ENCODE measurements at places on chromosomes 2 and 18.
A peak's percentile ranks its signal among the peaks of the same experiment; 100 is the strongest.

GRCh38 chr2:119782308-119783027 is 22.7 kb downstream of the PTPN4 start:
- no peak for DNase-seq

- no peak for DNase-seq
These were observed 419.9 kb upstream of the HS6ST1 start for GRCh38 chr2:128738446-128739110.

- no peak for DNase-seq
These were observed 2.2 kb downstream of the B3GNT2 start for GRCh38 chr2:62197925-62198633.

DNA sequence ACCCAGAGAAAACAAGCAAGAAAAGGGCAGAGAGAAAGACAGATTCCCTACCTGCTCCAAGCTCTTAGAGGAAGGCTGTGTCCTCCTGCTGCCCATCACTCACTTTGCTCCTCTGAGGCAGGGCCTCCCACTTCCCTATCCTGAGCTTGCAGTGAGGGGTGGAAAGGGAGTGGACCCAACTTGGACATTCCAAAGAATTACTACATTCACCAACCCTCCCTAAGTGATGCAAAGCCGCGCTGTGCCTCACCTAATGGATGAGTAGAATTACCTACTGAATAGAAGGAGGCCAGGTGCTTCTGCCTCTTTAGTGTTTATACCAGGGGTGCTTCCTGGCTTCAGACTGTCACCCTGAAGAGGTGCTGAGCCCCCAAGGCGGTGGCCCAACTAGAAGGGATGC is 5.6 kb upstream of the OSR1 start:
- DNase-seq = no peak

DNA sequence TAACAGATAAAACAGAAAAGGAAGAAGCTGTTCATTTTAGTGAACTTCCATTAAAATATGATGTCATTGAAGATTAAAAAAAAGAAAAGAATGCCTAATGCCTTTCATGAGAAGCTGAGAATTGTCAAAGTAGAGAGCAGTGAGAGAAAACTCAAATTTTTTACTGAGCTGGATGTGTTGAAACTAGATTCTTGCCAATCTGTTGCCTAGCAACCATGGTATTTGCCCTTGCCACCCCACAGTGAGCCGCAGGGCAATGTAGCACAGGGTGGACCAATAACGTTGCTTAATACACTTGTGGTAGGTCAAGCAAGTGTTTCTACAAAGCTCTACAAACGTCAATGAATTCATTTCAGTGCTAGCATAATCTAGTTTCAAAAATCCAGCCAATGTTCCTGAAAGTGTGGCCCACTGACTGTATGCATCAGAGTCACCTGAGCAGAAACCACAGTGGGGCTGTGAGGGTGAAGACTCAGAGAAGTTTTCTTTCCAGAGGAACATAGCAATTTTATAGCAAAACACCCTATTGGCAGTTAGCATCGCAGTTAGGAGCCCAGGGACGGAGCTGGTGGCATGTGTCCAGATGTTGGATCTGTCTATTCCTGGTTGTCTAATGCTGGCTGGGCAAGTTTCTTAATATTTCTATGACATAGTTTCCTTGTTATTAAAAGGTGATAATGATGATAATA is 132.2 kb downstream of the DOCK10 start:
- DNase-seq = no peak

GRCh38 chr18:42614619-42615293 is 500.7 kb downstream of the RIT2 start:
- no peak for DNase-seq

GRCh38 chr18:79117385-79117784 is 48.2 kb downstream of the ATP9B start:
- no peak for DNase-seq

- DNase-seq = no peak
These were observed 9.7 kb downstream of the TRAPPC12 start for GRCh38 chr2:3389193-3389592.

- no peak for DNase-seq
These were observed 383.7 kb downstream of the ZNF521 start for GRCh38 chr18:24968238-24968775.

DNA sequence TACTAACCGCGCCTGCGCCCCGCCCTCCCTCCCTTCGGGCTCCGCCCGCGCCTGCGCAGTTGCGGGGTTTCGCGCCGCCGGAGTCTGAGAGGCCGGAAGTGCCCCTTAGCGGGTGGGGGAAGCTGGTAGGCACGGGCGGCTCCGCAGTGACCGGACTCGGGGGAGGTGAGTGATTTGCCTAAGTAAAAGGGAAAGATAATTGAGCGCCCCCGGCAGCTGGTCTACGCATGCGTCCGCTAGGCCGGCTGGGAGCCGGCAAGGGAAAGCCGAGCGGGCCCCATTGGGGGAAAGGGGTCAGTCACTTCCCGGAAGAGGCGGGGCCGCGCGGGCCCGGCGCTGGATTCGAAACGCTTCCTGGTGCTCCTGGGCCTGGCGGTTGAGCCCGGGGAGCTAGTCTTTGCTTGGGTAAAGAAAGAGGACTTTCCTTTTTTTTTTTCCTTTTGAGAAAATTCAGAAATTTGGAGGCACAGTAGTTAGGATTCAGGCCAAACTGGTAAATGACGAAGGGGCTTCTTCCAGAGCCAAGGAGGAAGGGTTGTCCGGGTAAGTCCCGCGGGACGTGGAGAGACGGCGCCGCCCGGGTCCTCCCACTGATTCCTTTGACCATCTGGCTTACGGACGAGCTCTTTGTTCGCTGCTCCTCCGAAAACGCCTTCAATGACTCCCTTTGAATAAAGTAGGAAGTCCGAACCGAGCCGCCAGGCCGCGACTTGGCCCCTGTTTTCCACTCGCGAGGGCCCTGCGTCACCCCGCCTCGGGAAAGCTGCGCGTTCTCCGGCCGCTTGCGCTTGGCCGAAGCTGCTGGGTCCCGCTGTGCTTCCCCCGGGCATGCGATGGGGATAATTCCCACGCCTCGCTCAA is at the start of the genes GEN1 and SMC6:
TSS of gene GEN1 (plus strand) at position 336 of the 861 bp plus-strand sequence. CDS start 5,806 bp downstream, outside the sequence.
TSS of gene SMC6 (minus strand) at position 8 of the 861 bp plus-strand sequence. CDS start 7,864 bp downstream, outside the sequence.
- peak; percentile 88 for DNase-seq

GRCh38 chr2:10546975-10547391 is 98.9 kb upstream of the ODC1 start:
- no peak for DNase-seq

DNA sequence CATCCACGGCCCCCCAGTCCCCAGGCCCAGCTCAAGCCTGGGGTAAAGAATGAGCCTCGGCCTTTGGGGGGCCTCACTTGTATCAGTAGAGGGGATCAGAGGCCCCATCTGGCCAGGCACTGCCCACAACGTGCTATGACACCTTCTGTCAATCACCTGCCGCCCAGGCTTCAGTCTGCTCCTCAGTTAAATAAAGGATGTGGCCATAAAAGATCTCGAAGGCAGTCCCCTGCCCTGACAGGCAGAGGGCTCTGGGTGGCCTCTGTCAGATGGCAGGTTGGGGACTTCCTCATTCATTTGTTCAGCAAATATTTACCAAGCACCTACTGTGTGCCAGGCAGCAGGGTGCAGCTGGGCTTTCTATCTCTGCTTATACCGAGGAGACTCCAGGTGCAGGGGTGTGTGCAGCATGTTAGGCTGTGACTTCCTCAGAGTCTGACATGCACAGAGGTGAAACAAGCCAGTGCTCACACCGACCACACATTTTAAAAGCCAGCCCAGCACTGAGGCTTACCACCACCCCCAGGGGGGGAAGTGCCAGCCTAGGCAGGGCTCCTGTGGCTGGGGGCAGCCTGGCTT is 166.4 kb downstream of the GALNT1 start:
- DNase-seq = no peak

DNA sequence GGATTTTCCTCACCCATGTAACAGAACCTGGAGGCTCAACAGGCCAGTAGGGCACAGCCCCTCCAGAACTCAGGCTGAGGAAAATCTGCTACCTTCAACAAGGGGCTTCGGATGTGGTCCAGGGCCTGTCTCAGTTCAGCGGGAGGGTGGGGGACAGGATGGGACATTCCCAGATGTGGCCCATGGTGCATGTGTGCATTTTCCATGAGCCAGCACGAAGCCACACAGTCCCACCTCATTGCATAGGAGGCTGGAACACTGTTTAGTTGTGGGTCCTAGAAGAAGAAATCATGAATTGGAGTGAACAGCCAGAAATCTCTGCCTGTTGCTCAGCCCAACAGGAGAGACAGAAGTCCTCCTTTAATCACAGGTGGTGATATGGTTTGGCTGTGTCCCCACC is 469.6 kb upstream of the MYT1L start:
- DNase-seq = no peak

DNA sequence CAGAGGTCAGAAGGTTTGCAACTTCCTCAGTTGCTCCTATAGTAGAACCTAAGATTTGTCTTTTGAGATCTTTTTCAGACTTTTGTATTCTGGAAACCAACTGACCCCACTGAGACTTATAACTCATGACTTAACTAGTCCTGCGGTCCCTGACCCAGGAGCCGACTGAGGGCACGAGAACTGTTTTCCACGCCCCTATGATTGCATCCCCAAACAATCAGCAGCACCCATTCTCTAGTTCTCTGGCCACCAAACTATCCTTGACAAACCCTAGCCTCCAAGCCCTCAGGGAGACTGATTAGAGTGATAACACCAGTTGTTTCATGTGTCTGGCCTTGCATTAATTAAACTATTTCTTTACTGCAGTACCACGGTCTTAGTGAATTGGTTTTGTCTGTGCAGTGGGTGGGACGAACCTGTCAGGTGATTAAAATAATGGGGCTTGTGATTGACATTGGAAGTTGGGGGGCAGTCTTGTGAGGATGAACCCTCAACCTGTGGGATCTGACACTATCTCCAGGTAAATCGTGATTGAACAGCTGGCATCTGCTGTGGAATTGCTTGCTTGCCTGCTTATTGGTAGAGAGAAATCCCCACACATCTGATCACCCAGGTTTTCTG is 95.7 kb downstream of the B3GNT2 start:
- no peak for DNase-seq

DNA sequence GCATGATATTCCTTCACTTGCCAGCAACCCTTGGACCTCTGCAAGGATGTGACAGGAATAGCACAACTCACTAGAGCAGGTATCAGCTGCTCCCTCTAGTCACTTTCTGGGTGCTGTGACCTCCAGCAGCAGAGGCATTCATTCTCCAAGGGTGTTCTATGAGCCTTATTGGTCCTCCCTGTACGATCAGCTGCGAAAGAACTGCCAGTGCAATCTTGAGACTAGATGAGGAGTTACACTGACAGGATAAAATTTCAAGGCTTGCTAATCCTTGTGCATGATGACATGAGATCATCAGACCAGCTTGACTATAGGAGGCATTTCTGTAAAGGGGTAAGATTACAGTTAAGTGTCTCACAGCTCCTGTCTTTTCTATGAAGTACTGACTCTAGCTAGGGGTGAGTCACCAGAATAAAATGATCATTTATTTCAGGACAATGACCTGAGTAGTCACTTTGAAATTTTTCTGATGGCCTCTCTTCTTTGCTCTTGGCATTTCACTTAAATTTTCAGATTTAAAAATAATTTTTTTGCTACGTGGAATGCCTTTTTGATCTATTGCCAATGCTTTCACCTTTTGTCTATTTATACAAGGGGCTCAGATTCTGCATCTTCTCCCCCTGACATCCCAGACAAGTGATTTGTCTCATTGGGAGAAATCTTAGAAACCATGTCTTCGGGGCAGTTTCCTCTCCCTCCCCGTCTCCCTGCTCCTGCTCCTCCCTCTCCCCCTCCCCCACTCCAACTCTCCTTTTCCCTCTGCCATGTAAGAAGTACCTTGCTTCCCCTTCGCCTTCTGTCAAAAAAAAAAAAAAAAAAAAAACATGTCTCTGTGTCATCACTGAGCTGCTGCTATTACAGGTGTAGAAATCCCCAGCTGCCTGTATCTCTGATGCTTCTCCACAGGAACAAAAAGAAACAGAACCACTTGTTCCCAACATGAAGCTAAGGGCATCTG is 49.2 kb upstream of the FRZB start:
- no peak for DNase-seq

DNA sequence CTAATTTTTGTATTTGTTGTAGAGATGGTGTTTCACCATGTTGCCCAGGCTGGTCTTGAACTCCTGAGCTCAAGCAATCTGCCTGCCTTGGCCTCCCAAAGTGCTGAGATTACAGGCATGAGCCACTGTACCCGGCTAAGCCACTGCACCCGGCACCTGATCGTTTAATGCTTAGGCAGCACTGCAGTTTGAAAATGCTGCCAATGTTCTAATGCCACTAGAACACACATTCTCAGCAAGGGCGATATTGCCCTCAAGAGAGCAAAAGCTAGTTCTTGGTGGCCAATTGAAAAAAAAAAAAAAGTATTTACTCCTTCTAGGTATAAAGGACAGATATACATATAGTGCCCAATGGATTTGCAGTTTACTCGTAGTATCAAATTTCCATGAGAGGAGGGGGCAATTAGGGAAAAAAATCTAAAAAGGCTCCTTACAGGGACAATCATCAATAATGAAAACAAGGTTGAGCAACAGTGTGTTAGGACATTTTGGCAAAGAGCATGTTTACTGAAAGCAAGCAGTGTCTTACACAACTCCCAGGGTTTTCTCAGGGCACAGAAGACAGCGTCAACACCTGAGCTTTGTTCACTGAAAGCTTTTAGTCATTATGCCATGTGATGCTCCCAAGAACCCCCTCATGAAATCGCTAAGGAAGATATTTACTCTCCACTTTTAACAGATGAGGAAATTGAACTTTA is 199.9 kb upstream of the PKDCC start:
- no peak for DNase-seq

- DNase-seq = no peak
These were observed 230.9 kb downstream of the LTBP1 start for GRCh38 chr2:33177627-33178026.

- DNase-seq = no peak
These were observed 468.9 kb upstream of the HS6ST1 start for GRCh38 chr2:128787616-128788015.

- DNase-seq = no peak
These were observed 159.4 kb downstream of the TTC27 start for GRCh38 chr2:32787207-32787606.

- no peak for DNase-seq
These were observed 60.2 kb upstream of the ALPP start for GRCh38 chr2:232318169-232318855.

DNA sequence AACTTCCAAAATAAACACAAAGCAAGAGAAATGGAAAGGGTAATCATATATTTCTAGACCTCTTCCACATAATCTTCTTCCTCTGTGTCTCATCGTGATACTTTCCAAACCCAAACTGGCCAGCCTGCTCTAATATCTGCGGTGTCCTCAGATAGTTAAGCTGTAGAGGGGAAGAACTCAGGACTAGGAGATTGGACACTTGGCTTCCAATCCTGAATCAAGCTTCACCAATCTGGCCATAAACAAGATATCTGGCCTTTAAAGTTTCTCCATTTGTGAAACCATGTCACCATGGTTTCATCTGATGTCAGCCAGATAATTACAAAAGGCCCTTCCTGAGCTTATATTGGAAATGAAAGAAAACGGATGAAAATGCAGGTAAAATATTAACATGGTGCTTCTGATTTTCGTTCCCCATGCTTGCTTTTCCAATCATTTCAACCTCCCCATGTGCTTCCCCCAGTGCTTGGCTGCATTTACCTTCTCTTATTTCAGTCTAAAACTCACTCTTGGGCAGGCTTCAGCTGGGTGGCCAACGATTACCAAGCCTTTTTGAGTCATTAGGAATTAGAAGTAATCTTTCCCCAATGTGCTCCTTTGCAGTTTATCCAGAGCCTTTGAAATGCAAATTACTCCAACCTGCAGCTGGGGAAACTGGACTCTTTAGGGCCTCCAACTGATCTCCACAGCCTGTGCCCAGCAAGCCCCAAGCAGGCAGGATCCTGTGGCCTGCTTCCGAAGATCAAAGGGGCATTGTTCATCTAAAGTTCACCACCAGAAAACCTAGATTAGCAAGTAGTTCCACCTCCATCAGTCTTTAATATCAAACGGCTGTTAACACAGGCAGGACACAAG is 44.5 kb upstream of the MYCN start:
- no peak for DNase-seq
